ENCODE measurements at places on chromosomes 5 and 9.

- DNase-seq = no peak
Measured at GRCh38 chr5:55908804-55909203, 57.6 kb downstream of the IL31RA start.

- DNase-seq = peak; percentile 85
Measured at GRCh38 chr5:43042176-43042625, 2.1 kb upstream of the ANXA2R start.

DNA sequence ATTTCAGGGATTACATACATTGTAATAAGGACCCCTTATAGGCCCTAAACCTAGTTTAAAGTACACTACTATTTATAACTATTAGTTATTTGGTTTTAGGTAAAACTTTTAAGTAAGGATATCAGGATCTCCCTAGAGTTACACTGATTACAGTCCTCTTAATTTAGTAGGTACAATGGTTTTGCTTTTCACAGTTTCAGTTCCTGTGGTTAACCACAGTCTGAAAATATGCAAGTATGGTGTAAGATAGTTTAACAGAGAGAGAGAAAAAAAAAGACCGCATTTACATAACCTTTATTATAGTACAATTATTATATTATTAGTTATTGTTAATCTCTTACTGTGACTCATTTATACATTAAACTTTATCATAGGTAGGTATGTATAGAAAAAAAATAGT, 725.3 kb upstream of the PTPRD start:
- no peak for DNase-seq

GRCh38 chr9:96771124-96771523, 6.8 kb downstream of the ZNF510 start:
- no peak for DNase-seq

DNA sequence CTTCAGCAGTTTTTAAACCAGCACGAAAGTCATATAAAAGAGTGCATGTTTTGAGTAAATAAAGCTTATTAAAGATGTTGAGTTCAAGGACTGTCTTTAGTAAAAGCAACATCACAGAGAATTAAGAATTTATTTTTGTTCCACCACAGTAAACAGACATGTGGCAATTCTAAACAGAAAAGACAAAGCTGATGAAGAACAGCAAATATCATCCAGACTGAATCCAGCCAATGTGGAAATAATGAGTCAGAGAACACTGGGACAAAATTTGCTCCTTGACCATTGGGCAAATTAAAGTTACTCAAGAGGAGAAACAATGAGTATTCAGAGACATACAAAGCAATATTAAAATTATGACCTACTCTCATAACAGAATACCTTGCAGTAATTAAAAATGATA, 28.8 kb downstream of the OR2K2 start:
- no peak for DNase-seq

GRCh38 chr5:113115061-113115460, 138.5 kb downstream of the DCP2 start:
- no peak for DNase-seq

DNA sequence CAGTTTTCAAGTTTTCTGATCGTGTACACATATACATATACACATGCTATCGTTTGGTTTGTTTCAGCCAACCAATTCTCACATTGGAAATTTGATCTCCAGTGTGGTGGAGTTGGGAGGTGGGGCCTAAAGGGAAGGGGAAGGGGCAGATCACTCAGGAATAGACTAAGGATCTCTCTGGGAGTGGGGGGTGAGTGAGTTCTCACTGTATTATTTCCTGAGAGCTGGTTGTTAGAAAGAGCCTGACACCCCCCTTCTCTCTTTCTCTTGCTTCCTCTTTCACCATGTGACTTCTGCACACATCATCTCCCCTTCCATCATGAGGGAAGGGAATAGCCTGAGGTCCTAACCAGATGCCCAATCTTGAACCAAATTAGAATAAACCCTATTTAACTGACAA, 551.7 kb downstream of the MAT2B start:
- DNase-seq = no peak

DNA sequence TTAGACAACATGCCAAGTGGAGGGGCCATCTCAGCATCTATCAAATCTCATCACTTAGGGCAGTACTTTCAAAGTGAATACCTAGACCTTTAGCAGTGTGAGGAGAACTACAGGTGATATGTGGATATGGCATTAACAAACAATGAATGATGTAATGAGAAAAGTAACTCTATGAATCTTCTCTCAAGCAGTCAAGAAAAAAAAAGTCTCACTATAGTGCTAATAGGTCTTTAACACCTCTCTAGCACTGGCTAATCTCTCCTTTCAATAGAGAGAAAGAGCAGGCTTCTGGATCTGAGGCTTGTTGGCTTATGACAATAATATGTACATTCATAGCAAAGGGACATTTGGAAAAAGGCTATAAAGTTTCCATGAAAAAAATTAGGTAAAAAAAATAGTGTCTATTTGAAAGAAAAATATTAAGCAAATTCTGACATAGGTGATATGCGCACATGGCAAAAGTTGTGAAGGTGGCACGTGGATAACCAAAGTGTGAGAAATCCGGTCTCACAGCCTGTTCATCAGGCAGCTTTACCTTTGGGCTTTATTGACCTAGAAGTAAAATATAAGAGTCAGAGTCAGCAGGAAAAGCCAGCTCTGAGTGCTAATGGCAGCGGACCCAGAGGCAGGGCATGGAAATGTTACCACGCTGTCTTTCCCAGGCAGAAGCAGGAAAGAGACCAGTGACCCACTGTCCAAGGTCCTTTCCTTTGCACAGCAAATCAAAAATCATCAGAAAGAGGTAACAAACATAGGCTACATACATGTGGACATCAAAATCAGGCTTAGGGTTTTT, 203.4 kb downstream of the EFNA5 start:
- DNase-seq = no peak

DNA sequence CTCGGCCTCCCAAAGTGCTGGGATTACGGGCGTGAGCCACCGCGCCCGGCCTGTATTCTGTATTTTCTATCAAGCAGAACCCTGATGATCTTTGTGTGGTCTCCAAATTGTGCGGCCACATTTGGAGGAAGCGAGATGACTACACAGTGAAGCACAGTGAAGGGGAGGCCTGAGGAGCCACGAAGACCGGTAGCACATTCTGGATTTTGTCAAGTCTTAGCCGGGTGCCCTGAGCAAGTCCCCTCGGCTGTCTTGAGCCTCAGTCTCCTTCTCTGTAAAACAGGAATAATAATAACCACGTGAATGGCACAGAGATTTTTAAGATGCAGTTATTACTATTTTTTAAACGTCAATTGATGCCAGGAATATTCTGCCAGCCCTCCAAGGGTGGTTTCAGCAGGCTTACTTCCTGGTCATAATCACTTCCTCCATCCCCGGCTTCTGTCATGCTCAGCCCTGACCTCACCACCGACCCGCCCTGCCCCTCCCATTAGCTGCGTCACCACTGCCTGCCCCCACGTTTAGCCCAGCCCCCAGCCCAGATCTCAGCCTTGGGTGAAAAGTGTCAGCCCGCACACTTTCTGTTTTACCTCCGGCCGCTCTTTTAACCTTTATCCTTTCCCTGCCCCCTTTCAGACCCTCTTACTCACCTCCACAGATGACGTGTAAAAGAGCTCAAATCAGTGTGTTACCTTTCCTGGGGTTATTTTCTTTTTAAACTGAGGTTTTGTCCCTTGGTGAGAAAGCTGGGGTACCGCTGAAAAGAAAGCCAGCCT, 27.0 kb upstream of the ERGIC1 start:
- DNase-seq = peak; percentile 86

GRCh38 chr5:9775339-9775738, 145.2 kb upstream of the TAS2R1 start:
- DNase-seq = no peak

- no peak for DNase-seq
Measured at GRCh38 chr9:38428062-38428461, 3.8 kb upstream of the IGFBPL1 start.

DNA sequence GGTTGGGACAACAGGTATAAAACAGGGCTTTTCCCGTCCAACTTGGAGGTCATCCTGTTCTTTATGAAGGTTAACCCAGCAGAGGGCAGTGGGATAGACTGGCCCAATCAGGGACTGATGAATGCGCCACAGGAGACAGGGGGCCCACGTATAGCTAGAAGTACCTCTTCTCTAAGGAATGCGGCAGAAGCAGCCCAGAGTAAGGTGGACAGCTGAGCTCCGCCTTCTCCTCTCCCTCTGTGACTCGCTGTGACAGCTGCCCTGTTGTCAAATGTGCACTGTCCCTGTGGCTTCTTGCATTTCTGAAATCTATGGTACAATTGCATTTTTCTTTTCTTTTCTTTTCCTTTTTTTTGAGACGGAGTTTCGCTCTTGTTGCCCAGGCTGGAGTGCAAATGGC, 306.6 kb downstream of the FBXL7 start:
- DNase-seq = no peak

- DNase-seq = no peak
Measured at GRCh38 chr5:66450988-66451387, 145.2 kb upstream of the MAST4 start.

GRCh38 chr5:81513982-81514381, 120.0 kb upstream of the ACOT12 start:
- no peak for DNase-seq

GRCh38 chr5:37248421-37248969, 681 bp downstream of the CPLANE1 start:
- no peak for DNase-seq

GRCh38 chr5:74241751-74242140, 398.8 kb downstream of the ENC1 start:
- DNase-seq = no peak

DNA sequence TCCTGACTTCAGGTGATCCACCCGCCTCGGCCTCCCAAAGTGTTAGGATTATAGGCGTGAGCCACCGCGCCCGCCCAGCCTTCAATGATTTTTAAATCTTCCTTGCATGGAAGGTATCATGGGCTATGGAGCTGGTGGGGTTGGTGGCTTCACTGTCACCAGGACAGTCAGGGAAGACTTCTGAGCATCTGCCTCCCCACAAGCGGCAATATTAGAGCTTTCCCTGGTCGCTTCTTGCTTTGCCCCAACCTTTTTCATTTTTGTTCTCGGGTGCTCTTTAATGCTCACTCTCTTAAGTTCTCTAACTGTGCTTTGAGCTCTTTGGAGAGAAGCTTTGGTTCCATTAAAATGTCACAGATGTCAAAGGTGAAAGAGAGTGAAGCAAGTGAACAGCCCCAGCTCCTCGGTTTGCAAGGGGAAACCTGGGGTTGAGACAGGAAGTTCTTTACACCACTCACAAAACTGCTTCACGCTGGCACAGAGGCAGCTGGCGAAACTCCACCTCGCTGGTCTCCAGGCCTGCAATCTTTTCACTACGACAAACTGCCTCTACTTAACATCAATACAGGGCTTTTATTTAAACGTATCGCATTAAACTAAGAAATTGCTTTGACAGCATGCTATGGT, 142.5 kb upstream of the RETREG1 start:
- DNase-seq = no peak

DNA sequence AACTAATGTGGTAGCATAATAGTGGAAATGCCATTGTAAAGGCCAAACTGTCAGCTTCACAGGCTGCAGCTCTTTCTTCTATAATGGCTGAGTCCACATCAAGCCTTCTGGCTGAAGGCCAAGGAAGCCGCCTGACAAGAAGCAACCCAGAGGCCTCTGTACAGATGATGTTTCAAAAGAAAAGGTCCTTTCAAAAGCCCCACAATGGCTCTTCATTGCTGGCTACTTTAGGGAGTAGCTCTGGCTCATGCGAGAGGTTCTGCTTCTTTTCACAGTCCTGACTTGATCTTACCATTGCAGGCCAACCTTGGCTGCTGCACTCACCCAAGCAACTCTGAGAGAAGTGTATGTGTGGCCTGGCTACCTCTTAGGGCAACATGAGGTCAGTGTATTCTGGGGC, 54.5 kb upstream of the EQTN start:
- DNase-seq = peak; percentile 67

DNA sequence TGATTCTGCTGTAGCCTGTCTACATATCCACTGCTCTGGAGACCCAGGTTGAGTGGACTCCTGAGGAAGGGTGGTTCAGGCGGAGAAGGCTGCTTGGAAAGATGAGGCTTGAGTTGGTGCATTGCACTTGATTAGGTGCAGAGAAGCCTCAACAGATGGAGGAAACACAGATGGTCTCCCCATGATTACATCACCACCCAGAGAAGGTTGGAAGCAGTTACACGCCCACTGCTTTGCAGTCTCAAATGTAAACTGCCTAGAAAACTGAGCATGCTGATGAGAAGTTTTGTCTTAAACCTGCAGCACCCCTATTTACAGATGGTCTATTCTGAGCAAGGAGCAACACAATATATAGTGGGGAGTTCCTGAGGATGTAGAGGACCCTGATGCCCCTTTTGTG, 266.6 kb downstream of the PIK3R1 start:
- DNase-seq = no peak

DNA sequence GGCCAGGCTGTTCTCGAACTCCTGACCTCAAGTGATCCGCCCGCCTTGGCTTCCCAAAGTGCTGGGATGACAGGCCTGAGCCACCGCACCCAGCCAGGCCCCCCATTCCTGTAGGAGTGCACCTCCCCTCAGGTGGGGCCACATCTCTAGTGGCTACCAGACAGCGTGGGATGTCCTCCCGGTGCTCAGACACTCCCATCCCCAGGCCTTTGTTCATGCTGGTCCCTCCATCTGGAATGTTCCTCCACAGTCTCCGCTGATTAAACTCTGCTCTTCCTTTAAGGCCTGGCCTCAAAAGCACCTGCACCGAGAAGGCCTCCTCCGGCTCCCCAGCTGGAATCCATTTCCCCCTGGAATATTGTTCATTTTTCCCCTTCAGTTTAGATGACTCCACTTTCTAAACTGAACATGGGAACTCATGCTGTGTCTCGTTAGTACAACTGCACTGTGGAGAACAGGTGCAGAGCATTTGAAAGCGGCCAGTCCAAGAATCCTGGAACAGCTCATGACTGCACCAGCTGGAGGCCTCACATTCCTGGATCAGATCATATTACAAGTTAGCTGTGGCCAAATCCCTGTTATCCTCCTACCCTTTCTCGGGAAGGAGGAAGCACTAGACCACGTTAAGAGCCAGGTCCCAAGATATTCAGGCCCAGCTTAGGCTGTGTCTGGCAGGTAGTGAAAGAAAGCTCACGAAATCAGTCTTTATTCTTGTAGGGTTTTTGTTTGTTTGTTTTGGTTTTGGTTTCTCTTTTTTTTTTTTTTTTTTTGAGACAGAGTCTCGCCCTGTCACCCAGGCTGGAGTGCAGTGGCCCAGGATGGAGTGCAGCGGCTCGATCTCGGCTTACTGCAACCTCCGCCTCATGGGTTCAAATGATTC, 10.8 kb upstream of the PRRC2B start:
- DNase-seq = peak; percentile 50

DNA sequence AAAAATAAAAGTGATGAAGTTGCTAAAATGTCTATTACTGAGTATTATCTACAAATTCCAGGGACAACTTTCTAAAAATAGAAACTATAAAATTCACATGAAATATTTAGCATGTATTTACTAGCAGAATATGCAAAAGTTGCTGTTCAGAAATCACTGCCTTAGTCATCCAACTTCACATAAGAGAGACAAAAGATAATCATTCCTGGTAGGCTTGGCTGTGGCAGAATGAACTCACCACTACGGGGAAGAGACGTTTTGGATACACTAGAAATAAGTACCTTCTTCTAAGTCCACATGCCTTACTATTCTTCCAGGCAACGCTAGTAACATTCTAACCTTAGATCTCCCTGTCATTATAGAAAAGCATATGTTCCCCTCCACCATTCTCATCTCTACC, 272.2 kb downstream of the BNC2 start:
- DNase-seq = no peak

All from left ventricle myocardium superior (tissue), 1 donor.